ENCODE measurements at places on chromosomes 7 and 10.
A peak's percentile ranks its signal among the peaks of the same experiment; 100 is the strongest.

- no peak for DNase-seq
Observed at GRCh38 chr10:19817231-19817933, 1.1 kb downstream of the PLXDC2 start.

DNA sequence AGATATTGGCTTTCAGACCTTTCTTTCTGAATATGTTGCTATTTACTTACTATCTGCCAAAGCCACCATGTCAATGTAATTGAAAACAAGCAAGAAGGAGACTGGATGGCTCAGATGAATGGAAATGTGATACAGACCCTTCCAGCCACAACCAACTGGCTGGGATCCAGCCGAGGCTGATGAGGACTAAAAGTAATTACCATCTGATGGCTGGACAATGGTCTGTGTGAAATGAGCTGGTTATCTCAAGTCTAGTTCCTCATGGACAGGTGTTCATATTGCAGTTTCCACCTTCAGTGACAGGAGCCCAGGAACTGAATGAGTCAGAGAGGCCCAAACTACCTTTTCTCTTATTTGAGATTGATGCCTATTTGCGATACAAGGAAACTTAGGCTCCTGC lies 267.5 kb downstream of the GATA3 start:
- DNase-seq, result no peak

GRCh38 chr7:127901895-127902703 lies 129.1 kb downstream of the LRRC4 start:
- DNase-seq, result no peak

GRCh38 chr7:16891338-16891737 lies 9.6 kb upstream of the AGR3 start:
- no peak for DNase-seq

- no peak for DNase-seq
Observed at GRCh38 chr7:69812756-69813155, 214.5 kb downstream of the AUTS2 start.

DNA sequence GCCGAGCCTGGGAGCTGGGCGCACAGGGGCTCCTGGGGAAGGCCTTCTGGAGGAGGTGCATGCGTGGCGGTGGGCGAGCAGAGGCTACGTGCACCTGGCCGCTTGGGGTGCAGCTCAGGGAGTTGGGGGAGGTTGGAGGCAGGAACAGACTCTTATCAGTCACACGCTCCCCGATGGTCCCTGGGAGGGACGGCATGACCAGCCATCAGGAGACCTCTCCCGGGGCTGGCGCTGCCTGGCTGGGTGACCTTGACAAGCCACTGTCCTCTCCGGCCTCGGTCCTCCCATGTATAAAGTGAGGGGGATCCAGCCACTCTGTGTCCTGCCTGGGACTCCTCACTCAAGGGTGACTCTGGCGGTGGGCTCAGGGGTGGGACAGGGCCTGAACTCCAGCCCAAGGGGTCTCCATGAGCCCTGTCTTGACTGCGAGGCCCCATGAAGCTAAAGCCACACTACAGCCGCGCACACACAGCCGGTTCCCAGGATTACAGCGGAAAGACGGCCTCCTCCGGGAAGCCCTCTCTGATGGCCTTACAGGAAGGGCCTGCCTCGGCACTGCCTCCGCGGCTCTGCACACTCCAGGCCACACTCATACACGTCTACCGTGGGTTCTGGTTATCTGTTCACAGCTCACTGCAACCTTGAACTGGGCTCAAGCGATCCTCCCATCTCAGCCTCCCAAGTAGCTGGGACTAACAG lies 2.3 kb downstream of the TMEM184A start:
- DNase-seq, result no peak

GRCh38 chr7:130079846-130080394 lies 9.6 kb downstream of the KLHDC10 start:
- DNase-seq, result no peak

- DNase-seq, result no peak
Observed at GRCh38 chr10:4720463-4720862, 105.5 kb upstream of the AKR1E2 start.

DNA sequence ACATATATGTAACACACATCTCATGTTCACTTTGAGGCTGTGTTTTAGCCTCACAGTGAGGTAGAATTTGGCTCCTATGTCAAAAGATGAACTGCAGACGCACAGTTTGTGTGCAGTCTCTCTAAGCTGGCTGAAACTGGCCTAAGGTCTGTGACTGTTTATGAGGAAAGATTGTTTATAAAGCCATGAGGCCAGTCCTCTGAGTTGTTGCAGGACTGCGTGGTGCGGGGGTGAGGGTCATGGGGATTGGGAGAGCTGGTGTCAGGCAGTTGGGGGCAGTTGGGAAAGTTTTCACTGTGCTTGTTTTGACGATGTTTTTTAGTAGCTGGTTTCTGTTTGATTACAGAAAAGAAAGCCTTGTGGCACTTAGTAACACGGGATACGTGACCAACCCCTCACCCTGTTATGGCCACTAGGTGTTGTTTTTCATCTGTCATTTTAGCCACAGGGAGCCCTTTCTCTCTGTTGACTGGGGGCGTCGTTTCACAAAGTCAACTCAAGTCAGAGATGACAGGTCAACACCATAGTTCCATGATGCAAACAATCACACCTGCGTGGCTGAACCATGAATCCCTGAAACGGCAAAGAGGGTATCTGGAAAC lies 310.9 kb downstream of the CCDC3 start:
- DNase-seq, result no peak

- no peak for DNase-seq
Observed at GRCh38 chr7:91165006-91165845, 99.0 kb upstream of the FZD1 start.

GRCh38 chr10:132257271-132257670 lies 50.5 kb downstream of the STK32C start:
- DNase-seq, result no peak

DNA sequence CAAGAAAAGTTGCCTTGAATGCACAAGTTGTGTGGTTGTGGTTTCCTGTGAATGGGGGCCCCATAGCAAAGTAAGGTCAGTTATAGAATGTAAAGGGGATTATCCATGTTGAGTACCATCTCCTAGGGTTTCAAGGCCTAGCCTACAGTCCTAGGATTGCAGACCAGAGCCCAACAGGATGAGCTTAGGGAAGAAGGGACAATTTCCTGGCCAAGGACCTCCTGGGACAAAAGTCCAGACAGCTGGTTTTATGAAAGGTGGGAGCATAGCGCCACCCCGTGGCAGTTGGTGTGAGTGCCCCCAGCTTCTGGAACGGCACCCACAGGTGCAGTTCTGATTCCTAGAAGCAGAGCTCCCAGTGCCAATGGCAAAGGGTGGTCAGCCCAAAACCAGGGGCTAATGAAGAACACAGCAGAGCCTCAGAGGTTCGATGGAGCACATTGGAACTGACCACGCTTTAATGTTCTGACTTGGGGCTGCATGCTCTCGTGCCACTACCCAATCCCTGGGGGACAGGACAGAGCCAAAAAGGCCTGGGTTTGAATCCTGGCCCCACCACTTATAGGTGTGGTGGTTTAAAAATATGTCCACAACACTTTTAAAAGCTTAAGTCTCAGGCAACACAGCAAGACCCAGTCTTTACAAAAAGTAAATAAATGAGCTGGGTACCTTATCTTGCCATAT lies 25.8 kb upstream of the TMEM120A start:
- peak; percentile 24 for DNase-seq

DNA sequence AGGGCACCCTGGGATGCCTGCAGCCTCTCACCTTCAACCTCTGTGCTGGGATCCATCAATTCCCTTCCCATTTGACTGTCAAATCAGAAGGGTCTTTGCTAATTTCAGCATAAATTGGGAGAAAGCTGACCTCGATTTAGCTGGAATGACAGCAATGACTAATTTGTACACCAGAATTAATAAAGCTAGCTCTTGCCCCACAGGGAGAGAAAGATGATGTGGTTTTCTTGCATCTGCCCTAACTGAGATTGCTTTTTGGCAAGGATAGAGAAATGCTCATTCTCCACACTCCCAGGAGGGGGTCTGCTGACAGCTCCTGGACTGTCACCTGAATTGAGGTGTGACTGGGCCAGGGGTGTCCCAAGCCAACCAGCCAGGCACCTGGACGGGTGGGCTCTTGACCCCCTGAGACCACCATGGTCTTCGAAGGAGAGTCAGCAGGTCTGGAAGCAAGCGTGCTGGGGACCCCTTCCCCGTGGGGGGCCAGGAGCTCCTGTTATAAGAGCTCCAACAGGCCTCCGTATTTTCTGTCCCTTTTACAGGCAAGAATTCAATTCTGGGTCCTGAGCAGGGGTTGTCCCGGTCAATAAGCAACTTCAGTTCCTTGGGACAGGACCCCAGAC lies 42.1 kb downstream of the RBM17 start:
- no peak for DNase-seq

- DNase-seq, result no peak
Observed at GRCh38 chr7:106597014-106597413, 63.9 kb downstream of the CCDC71L start.

GRCh38 chr10:35097510-35097909 lies 7.4 kb upstream of the CUL2 start:
- DNase-seq, result no peak

DNA sequence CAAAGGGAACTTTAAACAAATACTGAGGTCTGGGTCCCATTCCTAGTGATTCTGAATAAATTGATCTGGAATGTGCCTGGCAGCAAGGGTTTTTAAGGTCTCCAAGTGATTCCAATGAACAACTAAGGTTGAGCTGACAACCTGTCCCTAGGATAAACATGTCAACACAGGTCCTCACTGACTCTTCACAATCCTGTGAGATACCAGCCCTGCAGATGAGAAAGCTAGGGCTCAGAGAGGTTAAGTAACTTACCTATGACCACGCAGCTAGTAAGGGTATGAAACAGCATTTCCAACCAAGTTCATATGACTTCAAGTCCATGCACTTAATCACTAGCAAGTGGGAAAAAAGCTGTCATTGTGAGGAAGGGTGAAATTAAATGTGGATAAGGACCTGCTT lies 44.0 kb downstream of the SEM1 start:
- DNase-seq, result no peak

DNA sequence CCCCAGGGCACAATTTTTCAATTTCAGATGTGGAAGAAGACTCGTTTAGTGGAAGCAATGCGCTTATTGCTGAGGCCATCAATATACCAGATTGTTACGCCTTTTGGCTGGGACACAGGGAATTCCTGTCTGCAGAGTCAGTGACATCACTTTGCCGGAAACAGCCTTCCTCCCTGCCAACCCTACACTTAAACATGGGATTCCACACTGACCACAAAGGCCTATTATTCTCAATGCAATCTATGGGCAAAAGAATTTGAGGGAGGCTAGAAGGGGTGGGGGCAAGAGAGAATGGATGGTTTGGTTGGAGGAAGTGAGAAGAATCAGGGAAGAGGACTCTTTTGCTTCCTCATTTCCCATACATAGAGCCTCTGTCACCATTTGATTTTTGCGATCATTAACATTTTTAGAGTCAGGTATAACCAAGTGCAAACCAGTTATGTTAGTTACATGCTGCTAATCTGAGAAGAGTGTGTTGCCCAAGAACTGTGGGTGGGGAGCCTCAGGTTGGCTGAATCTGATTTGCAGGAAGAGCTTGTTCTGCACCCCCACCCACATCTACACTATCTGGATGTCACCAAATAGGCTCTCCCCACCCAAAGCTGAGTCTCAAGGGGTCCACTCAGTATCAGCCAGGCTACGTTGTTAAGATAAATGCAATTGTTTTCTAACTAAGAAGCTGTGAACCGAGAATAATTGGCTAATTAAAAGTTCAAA lies 58.2 kb downstream of the ENTPD1 start:
- DNase-seq, result no peak

DNA sequence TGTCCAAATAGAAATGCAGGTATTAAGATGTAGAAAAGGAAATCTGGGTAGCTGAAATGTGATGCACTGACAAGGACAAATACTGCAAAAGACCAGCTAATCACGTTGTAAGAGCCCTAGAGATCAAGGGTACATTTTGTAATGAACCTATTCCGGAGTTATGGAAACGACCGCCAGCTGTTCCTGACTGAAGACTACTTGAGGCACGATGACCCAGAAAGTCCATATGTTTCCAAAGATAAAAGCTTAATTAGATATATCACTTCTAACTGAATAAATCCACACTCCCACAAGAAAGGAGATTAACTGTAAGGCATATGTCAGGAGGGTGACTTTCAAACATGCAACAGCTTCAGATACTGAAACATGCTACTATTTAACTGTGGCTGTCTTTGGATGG lies 253.5 kb downstream of the NSUN6 start:
- no peak for DNase-seq

GRCh38 chr7:137670222-137671064 lies 176.3 kb downstream of the DGKI start:
- no peak for DNase-seq

- no peak for DNase-seq
Observed at GRCh38 chr10:113576852-113577251, 24.0 kb downstream of the HABP2 start.

DNA sequence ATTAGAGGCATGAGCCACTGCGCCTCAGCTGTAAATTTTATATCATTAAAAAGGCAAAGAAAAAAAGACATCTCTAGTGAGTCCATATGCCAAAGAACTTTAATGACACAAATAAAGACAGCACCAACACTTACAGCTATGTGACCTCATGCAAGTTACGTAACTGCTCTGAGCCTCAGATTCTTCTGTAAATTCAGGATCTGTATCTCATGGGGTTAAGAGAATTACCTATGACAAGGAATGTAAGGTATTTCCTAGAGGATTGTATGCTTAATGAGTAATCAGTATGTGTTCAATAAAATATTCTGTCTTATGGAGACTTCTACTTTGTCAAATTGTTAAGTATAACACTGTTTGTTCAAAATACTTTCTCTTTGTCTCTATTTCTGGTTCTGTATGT lies 274.0 kb upstream of the GLI3 start:
- no peak for DNase-seq

DNA sequence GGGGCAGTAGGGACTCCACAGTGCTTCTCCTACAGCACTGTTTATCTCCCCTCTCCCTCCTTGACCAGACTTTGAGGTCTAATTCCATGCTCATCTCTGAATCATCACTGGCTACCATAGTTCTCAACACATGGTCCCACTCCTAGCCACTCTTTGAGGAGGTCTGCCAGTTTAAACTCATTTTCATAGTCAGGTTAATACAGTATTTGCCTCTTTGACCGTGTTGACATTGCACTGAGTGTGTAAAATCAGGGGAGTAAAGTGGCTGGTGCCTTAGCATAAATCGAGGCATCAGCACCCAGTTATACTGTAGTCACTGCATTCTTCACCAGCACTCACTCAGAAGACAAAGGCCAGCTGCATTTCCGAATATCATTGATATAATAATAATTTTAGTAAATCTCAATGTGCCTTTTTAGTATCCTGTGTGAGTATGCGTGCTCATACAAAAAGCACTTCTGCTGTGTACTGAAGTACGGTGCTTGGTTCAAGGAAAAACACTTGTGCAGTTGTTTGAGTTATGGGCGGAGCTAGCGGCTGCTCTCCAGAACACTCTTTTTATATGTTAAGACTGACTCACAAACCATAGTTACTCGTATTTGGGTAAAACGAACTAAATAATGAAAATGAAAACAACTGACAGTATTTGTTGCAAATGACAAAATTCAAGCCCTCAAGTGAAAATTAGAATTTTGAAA lies 89.7 kb downstream of the GALNT11 start:
- no peak for DNase-seq

Data from anterior cingulate cortex (tissue), 58 donors.